ENCODE measurements at places on chromosomes 11 and 22.

DNA sequence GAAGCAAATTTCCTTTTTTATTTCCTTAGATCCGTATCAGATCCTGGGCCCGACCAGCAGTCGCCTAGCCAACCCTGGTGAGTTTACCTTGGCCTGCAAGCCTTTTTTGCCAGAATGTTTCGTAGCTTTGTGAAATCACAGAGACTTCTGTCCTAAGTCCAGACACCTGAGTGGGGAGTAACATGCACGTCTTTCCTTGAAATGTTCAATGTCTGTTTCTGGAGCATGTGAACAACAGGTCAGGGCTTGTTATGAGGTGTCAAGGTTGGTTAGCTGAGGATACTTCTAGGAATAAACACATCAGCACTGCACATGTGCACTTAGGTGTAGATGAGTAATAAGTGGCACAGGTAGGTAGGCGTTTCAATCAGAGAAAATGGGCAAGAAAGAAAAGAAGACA lies 58.0 kb downstream of the KCNJ1 start:
- DNase-seq = no peak

DNA sequence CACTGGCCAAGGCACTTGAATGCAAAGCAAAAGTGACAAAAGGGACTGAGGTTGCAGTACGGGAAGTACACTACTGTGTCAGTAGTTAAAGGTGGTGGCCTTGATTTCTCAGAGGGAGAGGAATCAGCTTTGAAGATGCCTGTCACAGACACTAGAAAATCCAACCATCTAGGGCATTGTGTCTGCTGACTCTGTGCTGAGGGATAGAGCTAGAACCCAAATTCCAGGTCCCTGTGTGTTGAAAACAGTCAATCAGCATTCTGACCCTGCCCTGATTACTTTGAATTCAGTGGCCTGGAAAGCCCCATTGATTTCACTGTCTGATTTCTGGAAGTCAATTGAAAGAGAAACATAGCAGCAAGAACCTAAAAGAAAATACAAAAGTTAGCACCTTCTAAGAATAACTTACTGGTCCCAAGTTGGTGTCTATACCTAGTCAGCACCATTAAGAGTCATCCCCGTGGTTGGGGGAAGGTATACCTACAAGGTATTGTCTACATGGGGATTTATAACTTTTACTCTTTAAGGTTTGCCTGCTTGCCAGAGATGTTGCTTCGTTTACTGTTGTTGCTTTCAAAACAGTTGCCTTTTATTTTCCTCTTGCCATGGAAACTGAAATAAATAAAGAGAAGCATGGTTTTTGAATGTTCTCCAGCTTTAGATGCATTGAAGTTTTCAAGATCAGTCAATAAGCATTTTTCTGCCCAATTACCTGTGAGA lies 97.3 kb downstream of the PDHX start:
- peak; percentile 34 for DNase-seq

GRCh38 chr11:19574916-19575315 lies 137.7 kb upstream of the NAV2 start:
- DNase-seq = no peak

DNA sequence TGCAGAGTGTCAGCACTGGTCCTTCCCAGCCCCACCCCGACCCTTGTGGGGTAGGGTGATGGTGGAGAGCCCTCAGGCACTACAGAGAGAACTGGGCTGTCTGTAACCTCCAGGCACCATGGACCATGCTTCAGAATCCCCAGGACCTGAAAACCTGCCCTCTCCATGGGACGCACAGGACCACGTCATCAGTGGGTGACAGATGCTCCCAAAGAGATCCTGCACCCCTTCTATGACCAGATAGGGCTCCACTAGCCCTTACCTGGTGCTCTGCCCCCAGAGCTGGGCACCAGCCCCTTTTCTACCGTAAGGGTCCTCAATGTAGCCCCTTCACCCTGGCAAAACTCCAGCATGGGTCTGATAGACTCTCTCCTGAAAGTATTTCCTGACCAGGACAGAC lies 165.9 kb upstream of the NECTIN1 start:
- DNase-seq = no peak

DNA sequence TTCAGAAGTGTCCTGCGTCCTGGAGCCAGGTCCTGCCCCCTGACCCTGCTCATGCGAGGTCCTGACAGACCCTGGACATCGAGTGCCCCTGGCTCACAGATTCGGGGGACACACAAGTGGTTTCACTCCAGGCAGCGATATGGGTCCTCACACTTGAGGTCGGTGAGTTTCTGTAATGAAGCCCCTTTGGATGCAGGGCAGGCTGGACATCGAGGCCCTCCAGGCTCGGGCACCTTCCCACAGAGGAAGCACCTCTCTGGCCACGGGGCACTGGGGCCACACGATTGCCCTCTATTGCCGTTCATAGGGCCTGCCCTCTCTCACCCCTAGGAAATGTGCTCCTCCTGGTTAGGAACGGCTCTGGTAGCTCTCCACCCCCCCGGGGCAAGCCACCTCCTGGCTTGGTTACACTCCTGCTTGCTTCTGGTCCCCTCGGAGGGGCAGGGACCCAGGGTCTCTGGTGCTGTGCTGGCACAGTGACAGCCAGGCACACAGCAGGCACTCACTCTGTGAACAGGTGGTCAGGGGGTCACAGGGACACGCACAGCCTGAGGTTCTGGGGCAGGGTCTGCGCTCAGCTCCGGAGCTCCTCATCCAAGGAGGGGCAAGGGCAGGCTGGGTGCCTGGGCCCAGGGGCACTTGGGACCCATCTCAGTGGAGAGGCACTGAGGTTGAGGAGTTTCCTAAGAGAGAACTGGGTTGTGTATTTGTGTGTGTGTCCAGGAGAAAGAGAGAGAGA lies 907.7 kb downstream of the BRD1 start:
- no peak for DNase-seq

All from T follicular helper cell (primary cell).